Large intestine (tissue), 12 donors: ENCODE measurements at places on chromosomes 5 and 9.

DNA sequence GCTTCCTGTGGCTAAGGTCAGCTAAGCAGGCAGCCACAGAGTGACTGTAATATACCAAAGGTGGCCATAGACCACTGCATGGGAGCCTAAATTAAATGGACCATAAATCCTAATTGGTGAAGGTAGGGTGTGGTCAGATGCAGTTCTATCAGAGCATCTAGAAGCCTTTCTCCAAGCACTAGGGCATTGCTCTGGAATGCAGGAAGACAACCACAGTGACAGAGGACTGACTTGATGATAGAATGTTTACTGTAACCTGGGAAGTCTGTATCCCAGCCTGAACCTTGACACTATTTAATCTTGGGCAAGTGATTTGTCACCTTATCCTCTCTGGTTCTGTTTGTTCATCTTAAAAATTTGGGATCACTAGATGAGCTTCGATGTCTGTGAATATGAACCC, 2.3 kb downstream of the FBXO38 start:
- DNase-seq = no peak

GRCh38 chr5:97923997-97924396, 741.0 kb upstream of the RIOK2 start:
- DNase-seq = no peak

GRCh38 chr5:9557696-9558095, 11.8 kb upstream of the SEMA5A start:
- DNase-seq = peak; percentile 37

GRCh38 chr9:27108981-27109541, at the start of gene TEK:
Gene TEK, plus strand, starts transcription at chr9:27109225. Its CDS starts 366 bp downstream, at chr9:27109591.
- DNase-seq = no peak

- DNase-seq = peak; percentile 41
Measured at GRCh38 chr5:36734422-36734821, 128.0 kb downstream of the SLC1A3 start.

- DNase-seq = no peak
Measured at GRCh38 chr5:168307925-168308584, 16.6 kb downstream of the WWC1 start.

DNA sequence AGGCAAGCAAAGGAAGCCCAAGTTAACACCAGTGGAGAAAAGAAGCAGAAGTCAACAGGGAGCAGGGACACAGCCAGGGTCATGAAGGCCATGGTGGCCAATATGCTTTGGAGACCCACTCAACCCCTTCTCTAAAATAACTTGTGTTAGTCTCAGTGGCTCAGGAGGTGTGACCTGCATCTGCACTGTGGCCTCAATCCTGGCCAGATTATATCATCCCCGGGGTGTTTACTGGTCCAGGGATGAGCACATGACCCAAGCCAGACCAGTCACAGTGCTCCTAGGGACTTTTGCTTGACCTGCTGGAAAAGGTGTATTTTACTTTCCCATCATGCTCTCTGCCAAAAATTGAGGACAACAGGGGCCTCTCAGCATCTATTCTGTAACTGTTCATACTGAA, 105.2 kb downstream of the DPYSL3 start:
- DNase-seq = no peak

DNA sequence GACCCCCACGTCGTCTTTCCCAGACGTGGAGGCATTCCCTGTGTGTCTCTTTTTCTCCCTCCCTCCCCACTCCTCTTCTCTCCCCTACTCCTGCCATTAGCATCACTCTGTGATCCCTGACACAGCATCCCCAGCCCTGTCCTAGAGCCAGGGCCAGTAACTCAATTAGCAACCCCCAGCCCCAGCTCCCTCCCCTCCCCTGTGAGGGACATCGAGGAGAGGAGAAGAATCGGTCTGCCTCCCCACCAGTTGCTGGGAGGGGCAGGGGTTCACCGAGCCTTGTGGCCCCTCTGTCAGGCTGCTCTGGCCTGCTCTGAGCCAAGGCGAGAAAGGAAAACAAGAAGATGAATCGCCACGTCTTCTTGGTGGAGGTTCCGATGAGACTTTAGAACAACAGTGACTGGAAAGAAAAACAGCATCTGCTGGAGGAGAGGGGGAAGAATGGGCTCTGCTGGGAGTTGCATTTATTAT, 123.1 kb downstream of the PAPPA start:
- DNase-seq = no peak

DNA sequence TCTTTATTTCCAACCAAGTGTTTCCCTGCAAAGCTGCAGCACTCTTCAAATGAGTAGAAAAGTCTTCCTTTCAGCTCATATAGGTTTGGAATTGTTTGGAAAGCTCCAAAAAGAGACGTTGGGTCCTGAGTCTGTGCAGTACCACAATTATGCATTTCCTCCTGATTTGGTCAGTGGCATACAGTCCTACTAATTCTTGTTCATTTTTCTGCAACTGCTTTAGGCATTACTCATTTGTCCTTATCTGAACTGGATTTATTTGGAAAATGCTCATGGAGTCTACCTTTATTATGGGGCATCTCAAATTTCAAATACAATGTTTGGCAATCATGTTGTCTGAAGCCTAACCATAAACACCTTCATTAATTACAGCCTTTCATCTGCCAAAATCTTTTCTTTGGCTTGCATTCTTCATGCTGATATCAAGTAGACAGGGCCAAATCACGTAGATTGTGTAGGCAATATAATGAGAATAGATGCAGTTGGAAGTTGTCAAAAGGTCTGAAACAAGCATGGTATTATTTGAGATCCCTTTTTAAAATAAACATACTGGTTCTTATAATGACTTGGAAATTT, 232.8 kb downstream of the TLE1 start:
- DNase-seq = no peak

- DNase-seq = no peak
Measured at GRCh38 chr5:34551911-34552433, 104.2 kb upstream of the RAI14 start.

- DNase-seq = no peak
Measured at GRCh38 chr5:43231977-43232376, 40.0 kb downstream of the NIM1K start.

GRCh38 chr9:131674425-131675421, 65.2 kb downstream of the RAPGEF1 start:
- DNase-seq = no peak

DNA sequence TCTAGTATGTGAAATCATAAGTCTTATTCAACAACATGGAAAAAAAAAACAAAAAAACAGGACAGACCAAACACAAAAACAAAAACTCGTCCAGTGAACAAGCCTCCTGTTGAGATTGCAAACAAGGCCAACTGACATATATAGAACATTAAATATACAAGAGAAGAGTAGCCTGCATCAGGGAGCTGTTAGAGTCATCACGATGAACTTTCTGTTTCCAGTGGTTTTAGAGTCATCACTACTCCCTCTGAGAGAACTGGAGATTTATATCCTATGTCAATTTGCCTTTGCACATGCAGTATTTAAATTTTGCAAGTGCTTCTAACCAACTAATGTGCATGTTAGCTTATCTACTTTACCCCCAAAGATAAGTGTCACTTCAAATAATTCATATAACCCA, 9.9 kb downstream of the SNCAIP start:
- no peak for DNase-seq

DNA sequence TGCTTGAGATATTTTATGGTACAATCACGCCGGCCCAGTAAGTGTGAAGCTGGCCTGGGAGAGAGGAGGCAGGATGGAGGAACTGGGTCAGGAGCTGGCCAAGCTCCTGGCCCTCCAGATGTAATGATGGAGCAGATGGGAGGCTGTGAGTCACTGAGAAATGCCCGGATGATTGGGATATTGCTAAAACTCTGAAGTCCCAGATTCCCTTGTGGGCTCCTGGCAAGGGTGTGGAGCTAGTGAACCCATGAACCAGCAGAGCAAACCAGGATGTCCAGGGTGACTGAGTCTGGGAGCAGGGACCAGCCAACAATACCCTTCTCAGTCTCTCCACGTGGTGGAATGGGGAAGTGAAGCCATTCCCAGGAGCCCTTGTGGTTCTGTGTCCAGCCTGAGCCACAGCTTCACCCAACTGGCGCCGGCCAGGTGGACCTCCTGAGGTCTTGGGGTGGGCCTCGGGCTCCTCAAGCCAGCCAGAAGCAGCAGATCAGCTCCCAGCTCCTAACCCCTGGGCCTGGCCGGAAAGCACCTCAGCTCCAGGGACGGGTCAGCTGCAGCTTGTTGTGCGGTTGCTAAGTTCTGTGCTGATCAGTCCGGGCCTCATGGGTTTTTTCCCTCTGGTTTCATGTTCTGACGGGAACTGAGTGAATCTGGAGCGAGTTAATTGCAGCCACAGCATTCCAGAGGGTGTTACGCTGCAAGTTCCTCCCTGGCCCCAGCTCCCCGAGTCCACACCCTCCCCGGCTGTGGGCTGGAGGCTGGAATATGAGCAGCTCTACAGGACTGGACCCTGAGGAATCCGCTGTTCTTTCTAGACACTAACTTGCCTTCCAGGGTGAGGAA, 37.6 kb downstream of the DUSP1 start:
- peak; percentile 89 for DNase-seq

DNA sequence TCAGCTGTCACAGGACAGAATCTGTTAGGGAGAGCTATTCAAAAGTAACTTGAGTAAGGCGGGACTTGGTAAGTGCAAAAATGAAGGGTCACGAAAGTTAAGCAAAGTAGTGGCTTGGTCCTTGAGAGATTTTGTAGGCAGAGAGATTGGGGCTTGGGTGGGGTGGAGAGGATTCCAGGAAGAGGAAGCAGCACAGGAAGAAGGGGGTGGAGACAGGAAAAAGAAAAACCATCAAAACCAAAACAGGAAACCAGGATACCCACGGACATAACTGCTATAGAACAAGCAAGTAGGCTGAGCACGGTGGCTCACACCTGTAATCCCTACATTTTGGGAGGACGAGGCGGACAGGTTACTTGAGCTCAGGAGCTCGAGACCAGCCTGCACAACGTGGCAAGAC, 3.7 kb downstream of the ROPN1L start:
- no peak for DNase-seq

DNA sequence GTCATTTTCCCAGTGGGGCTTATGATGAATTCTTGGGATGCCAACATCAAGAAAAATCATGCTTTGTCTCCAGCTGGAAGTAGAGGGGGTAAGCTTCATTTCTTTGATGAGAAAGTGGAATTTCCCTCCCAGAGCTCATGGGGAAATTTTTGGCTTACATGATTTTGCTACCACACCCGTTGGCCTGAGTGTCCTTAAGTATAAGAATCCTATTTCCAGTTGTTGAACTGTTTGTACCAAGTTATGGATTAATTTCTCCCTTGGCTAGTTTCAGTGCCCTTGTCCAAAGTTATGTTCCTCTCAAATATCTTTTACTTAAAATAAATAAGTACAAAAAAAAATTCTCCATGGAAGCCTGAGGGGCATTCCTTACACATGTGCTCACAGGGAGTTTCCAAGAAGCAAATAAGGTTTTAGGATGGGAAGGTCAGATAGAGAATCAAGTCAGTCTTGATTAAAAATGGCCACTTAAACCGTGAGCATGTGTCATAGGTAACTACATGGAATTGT, 82.3 kb downstream of the PTCD2 start:
- no peak for DNase-seq

- DNase-seq = peak; percentile 4
Measured at GRCh38 chr5:15371184-15371583, 128.8 kb upstream of the FBXL7 start.

DNA sequence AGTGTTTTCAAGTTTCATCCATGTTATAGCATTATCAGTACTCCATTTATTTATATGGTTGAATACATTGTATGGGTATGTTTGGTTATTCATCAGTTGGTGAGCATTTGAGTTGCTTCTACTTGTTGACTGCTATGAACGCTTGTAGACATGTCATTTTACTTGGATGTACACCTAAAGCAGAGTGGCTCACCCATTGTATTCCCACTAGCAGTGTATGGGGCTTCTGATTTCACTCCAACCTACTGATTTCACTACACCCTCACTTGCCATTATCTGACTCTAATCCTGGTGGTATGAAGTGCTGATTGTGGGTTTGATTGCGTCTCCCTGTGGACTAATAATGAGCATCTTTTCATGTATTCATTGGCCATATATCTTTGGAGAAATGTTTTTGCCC, 9.5 kb downstream of the NPM1 start:
- no peak for DNase-seq

DNA sequence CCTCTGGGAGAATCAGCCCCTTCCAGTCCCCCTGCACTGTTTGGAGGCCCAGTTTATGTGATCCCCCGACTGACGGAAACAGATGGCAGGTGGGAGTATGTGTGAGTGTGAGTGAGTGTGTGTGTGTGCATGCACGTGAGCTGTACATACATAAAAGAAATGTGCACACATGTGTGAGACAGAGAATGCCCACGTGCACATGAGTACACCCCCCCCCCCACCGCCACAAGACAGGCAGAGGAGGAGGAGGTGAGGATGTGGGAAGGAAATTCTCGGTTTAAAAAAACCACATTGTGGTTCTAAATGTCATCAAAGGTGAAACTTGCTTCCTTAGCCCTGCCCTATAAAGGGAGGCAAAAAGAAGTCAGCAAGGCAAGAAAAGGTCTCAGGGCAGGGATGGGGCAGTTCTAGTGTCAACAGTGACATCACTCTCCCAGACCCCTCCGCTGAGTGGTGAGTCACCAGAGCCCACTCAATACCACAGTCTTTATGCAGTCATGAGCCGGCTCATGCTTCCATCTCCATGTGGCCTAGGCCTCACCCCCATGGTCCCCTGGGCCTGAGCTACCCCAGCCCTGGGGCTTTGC, 79.2 kb upstream of the HSPA9 start:
- DNase-seq = no peak

GRCh38 chr9:76045221-76045620, 154.7 kb downstream of the PCSK5 start:
- no peak for DNase-seq

DNA sequence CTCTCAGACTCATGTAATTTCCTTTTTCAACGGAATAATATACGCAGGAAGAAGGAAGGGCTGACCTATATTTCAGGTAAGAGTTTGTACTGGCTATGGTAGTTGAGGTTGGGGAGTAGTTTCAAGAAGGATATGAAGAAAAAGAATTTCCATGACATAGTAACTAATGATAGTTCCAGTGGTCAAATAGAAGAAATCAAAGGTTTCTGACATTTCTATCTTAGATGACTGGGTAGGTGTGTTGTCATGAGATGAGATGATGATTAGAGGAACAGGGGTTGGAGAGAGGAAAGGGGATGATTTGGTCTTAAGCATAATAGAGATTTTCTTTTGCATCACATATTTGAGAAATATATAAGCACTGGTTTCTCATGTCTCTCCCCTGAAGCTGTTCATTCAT, 166.0 kb downstream of the SPATA31D1 start:
- DNase-seq = no peak

- peak; percentile 52 for DNase-seq
Measured at GRCh38 chr5:160787240-160787639, 64.8 kb downstream of the ATP10B start.

DNA sequence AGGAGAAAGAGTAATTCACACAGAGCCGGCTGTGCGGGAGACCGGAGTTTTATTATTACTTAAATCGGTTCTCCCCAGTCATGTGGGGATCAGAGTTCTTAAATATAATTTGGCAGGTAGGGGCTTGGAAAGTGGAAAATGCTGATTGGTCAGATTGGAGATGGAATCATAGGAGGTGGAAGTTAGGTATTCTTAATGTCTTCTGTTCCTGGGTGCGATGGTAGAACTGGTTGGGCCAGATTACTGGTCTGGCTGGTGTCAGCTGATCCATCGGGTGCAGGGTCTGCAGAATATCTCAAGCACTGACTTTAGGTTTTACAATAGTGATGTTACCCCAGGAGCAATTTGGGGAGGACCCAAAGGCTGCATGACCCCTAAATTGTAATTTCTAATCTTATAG, 4.6 kb upstream of the CERCAM start:
- DNase-seq = no peak
